Stimulated activated effector memory CD8-positive, alpha-beta T cell treated with anti-CD3 and anti-CD28 coated beads, Interleukin-12 subunit alpha, Interleukin-12 subunit beta, amount 100 ng/mL, for 72 hours (primary cell): ENCODE measurements at places on chromosomes 3 and 15.

- no peak for DNase-seq
Measured at GRCh38 chr3:49901366-49902339, 2.0 kb downstream of the MST1R start.

DNA sequence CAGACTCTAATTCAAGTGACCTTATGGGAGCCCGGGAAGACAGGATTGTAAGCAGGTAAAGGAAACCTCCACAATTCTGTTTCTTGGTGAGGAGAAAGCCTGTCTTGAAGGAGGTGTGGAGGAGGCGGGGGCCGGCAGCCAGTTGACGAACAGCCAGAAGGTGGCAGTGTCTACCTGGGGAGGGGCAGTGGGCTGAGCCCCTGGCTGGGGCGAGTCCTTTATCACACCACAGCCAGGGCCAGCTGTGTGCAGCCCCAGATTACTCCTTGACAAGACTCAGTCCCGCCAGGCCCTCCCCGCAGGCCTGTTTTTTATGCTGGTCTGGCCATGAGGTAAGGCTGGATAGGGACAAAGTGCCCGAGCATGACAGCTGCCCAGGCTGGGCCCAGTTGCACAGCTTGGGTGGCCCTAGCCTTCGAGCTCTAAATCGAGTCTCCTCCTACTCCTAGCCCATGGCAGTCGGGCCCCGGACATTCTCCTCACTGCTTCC is 40.9 kb upstream of the IDH2 start:
- DNase-seq: peak; percentile 31

- DNase-seq: no peak
Measured at GRCh38 chr3:15319575-15319974, 12.8 kb downstream of the SH3BP5 start.

GRCh38 chr3:65172209-65172608 is 484.4 kb upstream of the ADAMTS9 start:
- DNase-seq: no peak

- DNase-seq: no peak
Measured at GRCh38 chr3:124260206-124260915, 268.4 kb upstream of the ROPN1 start.

DNA sequence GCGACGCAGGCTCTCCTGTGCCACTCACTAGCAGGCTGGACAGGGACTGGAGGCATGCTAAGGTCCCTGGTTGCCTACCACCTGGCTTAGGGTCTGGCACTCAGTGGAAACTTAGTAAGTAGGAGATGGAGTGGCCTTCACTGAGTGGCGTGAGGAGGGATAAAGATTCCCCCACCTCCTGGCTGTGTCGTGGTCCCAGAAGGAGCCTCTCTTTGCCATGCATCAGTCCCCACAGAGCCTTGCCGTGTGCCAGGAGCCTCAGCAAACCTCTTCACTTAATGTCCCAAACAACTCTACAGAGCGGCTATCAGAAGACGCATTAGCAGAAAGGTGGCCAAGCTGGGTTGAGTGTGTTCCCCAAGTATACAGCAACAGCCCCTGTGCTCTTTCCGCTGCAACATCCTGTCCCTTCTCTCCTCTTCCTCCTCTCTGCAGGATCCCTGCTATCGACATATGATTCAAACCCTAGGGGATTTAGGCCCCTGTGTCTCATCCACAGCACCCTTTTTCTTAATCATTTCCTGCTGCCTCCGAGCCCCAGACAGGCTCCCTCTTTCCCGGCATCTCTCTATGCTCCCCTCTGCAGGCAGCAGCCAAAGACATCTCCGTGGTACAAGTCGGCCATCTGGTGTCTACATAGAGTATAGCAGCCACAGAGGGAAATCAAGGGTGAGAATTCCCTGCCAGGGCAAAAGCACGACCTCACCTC is 66.7 kb downstream of the SLC6A1 start:
- DNase-seq: peak; percentile 11

DNA sequence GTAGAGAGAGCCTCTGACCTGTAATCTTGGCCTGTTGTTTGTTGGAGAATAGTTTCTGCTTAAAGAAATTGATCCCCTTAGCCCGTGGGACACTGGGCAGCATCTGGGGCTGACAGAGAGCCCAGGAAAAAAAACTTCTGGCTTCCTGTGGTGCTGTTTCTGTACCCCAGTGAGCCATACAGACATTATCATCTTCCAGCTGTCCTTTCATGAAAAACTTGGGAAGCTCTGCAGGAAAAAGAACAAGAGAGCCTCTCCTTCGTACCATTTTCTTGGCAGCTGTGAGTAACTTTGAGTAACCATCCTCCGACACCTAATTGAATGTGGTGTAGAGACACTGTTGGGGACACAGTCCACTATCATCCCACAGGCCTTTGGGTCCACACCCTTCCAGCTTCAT is 333.0 kb downstream of the SHQ1 start:
- no peak for DNase-seq

DNA sequence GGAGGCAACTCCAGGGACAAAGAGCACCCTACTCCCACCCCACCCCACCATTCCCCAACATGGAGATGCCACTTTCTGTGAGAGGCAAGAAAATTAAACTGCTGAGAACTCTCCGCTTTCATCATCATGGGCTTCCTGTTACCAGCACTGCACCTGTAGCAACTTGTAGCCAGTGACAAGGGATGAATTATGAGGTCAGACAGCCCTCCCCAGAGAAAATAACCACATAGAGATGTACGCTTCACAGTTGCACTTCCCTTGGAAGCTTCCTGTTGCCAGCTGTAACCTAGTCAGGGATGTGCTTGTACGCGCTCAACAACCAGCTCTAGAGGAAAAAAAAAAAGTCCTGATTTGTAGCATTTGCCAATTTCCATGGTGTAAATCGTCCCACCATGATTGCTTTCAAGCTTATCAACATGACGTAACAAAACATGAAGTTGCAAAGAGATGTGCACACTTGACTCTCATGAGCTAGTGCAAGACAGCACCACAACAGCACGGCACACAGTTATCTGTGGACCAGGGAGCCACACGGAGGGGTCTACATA is 145.4 kb downstream of the RAB11A start:
- DNase-seq: no peak

GRCh38 chr3:52283306-52283705 is 4.3 kb upstream of the GLYCTK start:
- DNase-seq: no peak

- DNase-seq: no peak
Measured at GRCh38 chr15:80484333-80484864, 80.2 kb downstream of the ARNT2 start.

- no peak for DNase-seq
Measured at GRCh38 chr3:176579711-176580185, 617.5 kb downstream of the TBL1XR1 start.

- DNase-seq: no peak
Measured at GRCh38 chr3:157594413-157594812, 91.2 kb upstream of the VEPH1 start.

GRCh38 chr3:197216169-197216860 is 82.1 kb downstream of the DLG1 start:
- DNase-seq: no peak

DNA sequence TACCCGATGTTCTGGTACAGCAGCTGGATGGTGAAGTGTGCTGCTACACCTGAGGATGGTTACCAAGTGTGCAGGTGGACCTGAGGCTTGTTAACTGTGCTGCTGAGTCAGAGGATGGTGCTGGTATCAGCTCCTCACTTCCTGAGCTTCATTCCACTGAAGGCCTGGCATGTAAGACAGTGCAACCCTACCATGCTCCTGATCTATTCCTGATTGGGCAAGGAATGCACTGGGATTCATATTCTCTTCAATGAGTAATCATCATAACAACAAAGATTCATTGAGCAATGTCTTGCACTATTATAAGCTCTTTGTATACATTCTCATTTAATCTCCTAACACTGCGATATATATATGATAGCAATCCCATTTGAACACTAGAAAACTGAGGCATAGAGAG is 62.9 kb upstream of the THSD4 start:
- no peak for DNase-seq

DNA sequence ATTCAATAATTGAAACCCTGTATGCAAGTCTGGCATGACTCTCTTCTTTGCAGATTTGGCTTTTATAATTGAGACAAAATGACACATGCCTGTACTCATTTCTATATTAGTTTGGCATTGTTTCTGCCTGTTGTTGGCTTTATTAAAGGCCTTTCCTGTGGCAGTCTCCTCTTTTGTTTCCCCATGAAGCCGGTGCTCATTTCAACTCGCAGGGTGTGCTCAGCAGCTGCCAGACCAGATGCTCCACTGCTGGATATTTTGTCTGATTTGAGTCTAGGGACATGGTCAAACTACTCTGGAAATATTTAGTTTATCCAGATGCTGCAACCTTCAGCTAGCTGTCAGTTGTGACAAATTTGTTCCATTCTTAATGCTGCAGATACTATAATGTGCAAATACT is 445.3 kb downstream of the NAALADL2 start:
- DNase-seq: no peak

- no peak for DNase-seq
Measured at GRCh38 chr3:186021673-186022362, 84.0 kb upstream of the TRA2B start.

GRCh38 chr3:172098698-172099494 is 59.5 kb downstream of the FNDC3B start:
- DNase-seq: no peak

- no peak for DNase-seq
Measured at GRCh38 chr3:104514371-104514770, 852.3 kb upstream of the ALCAM start.

GRCh38 chr3:55521064-55521737 is 34.1 kb upstream of the WNT5A start:
- DNase-seq: no peak

GRCh38 chr15:70219256-70219895 is 121.7 kb upstream of the TLE3 start:
- DNase-seq: no peak

DNA sequence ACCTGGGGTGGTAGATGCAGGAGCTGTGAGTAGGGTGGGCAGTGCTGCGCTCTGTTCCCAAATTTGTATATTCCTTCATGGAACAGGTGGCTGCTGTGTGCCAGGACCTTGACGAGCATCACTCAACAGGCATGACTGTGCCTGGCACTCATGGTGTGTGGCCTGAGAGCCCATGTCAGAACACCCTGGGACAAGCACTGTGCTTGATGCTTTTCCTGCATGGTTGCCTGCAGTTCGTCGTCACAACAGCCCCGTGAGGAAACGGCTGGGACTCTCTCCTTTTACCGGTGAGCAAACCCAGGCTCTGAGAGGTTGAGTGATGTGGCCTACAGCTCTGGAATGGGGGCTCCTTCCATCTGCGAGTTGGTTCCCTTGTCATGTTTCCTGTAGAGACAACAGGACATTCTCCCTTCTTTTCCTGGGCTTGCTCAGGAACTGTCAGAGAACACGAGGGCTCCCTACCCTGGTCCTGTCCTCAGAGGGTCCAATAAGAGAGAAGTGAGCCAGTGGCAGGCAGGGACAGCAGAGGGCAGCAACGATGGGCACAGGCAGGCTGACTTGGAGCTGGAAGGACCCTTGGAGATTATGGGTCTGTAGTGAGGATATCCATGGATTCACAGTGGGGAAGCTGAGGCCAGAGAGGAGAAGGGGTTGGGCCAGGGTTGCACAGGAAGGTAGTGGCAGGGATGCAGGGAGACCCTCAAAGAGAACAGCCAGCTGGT is 37.4 kb downstream of the PRKCD start:
- no peak for DNase-seq

- DNase-seq: no peak
Measured at GRCh38 chr3:133106169-133106568, 68.0 kb downstream of the TMEM108 start.
